ENCODE measurements at places on chromosomes 4 and X.

GRCh38 chr4:14254926-14255325 is 627.4 kb upstream of the BOD1L1 start:
- DNase-seq: no peak

DNA sequence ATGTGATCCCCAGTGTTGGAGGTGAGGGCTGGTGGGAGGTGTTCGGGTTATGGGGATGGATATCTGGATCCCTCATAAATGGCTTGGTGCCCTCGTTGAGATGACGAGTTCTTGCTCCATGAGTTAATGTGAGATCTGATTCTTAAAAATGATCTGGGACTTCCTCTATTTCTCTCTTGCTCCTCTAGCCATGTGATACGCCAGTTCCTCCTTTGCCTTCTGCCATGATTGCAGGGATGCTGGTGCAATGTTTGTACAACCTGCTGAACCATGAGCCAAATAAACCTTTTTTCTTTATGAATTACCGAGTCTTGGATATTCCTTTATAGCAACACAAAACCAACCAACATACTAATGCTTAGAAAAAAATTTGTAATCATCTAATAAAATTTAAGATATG is 56.6 kb downstream of the STAP1 start:
- no peak for DNase-seq

- DNase-seq: no peak
Observed at GRCh38 chr4:101141855-101142254, 205.5 kb downstream of the PPP3CA start.

- no peak for DNase-seq
Observed at GRCh38 chrX:71256051-71256450, 2.1 kb upstream of the ZMYM3 start.

- no peak for DNase-seq
Observed at GRCh38 chrX:56498756-56499155, 64.7 kb upstream of the UBQLN2 start.

GRCh38 chr4:6227412-6228157 is 27.2 kb upstream of the JAKMIP1 start:
- DNase-seq: no peak

GRCh38 chr4:33045334-33045733 is 2325.2 kb downstream of the PCDH7 start:
- DNase-seq: no peak

DNA sequence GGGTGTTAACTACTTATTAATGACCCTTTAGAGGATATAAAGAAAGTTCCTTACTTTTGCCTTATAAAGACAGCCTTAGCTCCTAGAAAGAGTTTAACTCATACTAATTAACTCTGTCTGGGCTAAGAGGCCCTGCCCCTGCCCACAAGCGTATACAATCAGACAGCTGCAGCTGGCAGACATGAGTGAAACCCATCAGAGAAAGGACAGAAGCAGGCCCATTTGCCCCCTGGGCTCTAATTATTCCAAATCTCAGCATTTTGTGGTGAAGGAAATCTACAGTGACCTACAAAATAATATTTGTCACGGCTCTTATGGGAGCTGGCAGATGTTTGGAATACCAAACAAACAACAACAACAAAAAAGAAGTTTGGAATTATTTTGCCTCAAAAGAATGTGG is 71.8 kb downstream of the CHRDL1 start:
- DNase-seq: no peak

DNA sequence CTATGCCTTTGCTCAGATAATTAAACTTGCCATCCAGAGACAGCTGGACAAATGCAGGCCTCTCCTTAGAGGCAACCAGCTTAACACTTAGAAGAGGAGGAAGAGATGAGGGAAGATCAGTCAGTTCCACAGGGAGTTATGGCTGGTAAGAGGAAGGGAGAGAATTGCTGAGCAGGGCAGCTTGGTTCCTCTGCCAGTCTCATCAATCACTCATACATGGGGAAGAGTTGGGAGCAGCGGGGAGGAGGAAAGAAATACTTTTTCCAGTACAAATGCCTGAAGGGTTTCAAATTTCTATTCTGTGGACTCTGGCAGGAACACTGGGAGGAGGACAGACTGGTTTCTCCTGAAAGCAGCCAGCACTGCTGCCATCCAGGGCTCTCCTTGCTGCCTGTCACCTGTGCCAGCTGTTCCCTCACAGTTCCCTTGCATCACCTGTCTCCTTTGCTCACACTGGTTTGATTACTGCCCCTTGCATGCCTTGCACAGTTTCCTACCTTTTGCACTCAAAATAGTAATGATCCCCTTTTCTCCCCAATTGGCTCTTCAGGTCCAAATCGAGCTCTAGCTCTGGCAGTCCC is 59.5 kb downstream of the PGRMC2 start:
- DNase-seq: no peak

DNA sequence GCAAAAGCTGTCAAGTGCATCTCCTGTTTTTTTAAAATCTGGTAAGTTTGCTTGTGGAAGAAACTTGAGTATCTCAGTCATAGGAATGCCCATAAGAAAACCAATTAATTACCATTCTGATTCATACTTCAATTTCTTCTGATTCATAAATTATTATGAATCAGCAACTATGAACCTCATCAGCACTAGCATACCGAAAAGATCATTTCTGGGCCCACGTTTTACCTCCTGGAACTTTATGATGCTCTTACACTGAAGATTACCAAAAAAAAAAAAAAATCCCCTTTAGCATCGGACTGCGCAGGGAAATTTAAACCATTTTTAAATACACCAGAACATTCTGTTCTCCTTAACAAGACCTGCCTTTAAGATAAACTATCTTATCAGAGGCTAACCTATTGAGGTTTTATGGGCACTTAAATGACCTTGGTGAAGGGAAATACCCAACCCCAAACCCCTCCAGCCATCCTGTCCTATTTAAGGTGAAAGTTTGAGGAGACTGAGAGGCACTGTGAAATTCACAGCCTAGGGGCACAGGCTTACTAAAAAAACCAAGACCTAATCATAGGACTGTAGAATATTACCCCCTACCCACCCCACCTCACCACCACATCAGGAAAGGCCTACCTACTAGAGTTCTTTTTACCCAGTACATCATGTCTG is 38.2 kb upstream of the ABCG2 start:
- DNase-seq: no peak

GRCh38 chrX:34631479-34632220 is 25.4 kb downstream of the TMEM47 start:
- no peak for DNase-seq

DNA sequence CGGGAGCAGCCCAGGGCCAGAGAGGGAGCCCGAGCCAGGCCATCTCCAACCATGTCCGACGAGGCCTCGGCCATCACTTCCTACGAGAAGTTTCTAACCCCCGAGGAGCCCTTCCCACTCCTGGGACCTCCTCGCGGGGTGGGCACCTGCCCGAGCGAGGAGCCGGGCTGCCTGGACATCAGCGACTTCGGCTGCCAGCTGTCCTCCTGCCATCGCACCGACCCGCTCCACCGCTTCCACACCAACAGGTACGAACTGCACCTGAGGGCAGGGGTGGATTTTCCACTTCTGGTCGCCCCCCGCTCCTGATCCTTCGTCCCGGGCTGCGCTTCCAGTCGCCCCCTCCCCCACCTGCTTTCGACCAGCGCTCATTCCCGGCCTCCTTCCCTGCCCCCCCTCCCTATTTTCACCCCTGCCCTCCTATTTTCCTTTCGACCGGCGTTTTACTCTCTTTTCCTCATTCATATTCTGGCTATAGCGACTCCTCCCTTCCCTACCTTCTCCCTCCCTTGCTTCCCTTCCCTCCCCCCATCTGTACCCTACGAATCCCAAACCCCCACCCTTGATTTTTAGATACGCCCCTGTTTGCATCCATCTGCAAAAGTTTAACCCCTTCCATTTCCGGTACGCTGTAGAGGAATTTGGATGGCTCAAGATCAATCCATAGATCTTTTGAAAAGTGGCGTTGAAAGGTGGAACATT is 633 bp downstream of the FAM199X start:
- DNase-seq: no peak

DNA sequence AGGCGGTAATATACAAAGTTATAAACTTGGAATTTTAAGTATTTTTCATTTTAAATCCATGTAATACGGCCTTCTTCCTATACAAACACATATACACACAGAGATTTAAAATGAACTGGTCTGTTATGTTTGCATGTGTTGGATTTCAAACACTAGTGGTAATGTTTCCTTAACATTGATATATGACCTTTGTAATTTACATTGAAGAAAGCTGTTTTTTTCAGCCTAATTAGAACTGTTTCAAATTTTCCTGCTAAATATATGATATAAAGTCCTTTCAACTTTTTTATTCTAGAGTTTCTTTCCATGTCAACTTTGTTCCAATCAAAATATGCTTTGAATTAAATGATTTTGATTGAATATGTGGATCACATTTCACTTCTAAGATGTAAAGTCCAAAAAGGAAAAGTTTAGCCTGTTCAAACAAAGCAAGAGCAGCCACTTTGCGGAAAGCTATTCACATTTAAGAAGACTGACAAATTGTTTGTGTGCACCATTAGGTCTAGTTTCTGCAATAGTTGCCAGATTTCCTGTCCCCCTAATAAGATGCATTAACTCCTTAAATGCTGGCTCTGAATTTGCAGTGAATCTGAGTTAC is 226.0 kb upstream of the MAB21L2 start:
- no peak for DNase-seq

GRCh38 chr4:180668732-180669131 is 1574.5 kb upstream of the TENM3 start:
- DNase-seq: no peak

DNA sequence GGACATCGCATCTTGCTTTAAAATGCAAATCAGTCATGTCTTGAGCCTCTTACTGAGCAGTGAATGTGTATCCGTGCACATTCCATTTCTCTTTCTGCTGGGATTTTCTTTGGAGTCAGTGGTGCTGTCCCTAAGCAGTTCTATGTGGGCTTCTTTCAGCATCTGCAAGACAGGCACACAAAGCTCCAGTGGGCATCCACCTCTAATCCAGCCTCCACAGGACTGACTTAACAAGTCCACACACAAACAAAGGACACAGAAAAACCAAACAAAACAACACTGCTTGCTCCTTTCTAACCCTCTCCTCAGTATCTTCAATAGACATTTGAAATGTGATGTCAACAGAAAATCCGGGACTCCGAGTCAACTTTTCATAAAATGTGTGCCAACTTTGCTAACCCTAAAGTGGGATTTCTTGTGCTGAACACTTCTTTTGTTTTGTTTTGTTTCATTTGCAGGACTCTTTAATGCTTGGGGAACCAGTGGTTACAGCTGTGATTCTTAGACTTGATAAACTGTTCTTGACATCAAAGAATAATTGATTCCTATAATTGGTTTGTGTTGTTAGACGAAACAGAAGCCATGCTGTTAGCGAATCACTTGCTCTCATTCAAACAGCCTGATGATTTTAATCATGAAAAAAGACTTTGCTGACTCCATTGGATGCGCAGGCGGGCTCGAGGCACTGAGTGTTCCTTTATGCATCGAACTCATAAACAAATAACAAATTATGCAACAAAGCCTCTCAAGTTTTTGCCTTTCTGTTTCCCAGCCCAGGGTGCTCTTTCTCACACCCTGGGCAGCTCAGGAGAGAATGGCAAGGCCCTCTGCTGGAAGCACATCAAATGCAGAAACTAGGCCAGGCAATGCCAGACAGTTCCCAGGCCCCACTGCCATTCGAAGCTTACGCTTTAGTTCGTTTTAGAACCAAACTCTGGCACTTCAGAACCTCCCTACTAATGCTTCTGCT is 20.1 kb downstream of the ETNPPL start:
- no peak for DNase-seq

GRCh38 chr4:183205193-183205592 is 106.1 kb downstream of the WWC2 start:
- no peak for DNase-seq

DNA sequence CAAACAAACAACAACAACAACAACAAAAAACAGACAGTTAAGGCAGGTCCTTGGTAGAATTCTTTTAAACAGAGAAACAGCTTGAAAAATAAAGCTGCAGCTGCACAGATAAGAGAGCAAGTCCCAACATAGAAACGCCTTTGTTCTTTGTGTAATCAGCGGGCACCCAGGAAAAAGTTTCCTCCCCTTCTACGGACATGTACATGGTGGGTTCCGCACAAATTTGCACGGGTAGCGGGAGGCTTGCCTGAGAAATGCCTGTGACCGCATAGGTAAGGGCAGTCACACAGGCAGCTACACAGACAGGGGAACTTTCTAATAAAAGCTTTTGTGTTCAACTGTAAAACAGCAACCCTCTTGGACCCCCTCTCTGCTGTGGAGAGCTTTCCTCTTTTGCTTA is 25.7 kb upstream of the CT47A1 start:
- no peak for DNase-seq

- no peak for DNase-seq
Observed at GRCh38 chr4:182585321-182585720, 331.9 kb downstream of the DCTD start.

DNA sequence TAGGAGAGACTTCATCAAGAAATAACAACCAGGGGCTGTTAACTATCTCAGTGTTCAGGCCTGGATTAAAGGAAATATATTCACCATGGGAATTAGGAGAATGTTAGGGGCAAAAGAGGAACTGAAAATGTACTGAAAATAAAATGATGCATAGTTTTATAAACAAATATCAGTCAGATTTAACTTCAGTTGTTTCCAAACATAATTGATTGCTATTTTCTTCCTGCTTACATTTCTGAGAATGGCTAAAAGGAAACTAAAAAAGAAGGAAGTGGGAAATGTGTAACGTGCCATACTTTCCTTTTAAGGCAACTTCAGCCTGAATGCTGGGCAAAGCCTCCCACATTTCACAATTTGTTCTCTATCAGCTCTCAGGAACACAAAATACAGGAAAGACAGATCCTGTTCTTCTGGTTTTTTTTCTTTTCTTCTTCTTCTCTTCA is 178.1 kb downstream of the MAML3 start:
- no peak for DNase-seq

DNA sequence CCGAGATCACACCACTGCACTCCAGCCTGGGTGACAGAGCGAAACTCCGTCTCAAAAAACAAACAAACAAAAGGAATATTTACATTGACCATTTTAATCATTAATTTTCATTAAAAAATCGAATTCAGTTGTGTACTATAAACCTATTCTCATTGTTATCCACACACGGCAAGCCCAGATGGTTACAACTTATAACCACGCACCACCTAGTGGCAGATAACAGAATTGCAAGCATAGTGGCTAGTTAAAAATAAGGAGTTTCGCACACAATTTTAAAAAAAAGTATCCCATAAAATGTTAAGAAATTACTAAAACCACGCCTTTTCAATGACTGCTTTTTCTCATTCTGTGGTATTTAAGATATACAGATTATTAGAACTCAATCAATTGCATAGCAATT is 25.4 kb downstream of the MBNL3 start:
- DNase-seq: no peak

DNA sequence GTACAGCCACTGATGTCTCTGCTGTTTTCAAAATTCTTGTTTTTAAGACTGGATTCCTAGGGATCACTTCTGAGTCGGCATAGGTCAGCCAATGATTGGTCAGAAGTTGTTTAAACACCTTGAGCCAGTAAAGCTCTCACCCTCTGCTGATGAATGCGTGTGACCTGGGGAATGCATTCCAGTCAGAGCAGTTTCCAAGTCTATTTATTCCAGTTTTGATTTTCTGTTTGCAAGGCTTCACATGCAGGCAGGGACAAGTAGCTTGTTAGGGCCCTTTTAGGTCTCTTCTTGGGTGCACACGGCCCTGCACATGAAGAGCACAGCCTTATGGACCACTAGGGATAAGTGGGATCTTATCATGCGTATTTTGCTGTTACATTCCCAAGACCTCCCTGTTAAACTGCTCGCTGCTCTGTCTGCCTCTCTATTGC is 47.0 kb downstream of the KLHL15 start:
- no peak for DNase-seq

Measured in T-helper 22 cell (primary cell).